Forelimb muscle (tissue), 1 donor: ENCODE measurements at places on chromosomes 13 and 19. TPM values are rescaled to one million over a fixed set of nuclear protein-coding genes. Genes with fewer than 3 reads are reported as not detected.

PSG2 gene
- polyA plus RNA-seq, result 0.56 TPM

CALR3 gene
- polyA plus RNA-seq, result not detected

- DNase-seq, result no peak
Observed at GRCh38 chr19:42473686-42474085, 30.9 kb upstream of the CXCL17 start.

GRCh38 chr13:112513761-112514160, 74.2 kb downstream of the TUBGCP3 start:
- no peak for DNase-seq

- peak; percentile 9 for DNase-seq
Observed at GRCh38 chr13:106117035-106117434, 418.4 kb downstream of the EFNB2 start.

DNA sequence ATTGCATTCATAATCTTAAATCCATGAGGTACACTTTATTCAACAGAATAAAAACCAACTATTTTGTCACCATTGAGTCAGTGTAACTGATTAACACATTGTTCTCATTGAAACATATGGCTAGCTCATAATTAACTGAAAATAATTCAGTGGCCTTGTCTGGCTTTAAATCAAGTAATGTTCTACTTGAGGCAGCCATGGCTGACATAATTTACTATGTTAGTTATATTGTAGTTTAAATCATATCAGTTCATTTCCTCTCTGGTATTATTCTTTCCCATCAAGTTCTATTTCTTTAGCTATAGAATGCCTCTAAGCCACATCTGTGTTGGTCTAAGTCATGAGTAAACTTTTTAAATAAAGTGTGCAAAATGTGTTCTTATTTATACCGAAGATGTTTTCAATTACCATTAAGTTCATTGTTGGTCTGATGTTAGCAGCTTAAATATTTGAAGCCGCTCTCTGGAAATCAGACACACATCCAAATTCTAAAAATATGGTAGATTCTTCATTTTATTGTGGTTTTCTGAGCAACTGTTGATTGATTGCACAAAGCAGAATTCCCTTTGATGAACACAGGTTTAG, 393.7 kb downstream of the GPC6 start:
- DNase-seq, result no peak

- no peak for DNase-seq
Observed at GRCh38 chr19:55940306-55940705, 7.3 kb upstream of the NLRP8 start.

- no peak for DNase-seq
Observed at GRCh38 chr19:13833330-13834243, 38.3 kb downstream of the ZSWIM4 start.
